MM.1S (cell line): ENCODE measurements at places on chromosomes 11 and 22.

DNA sequence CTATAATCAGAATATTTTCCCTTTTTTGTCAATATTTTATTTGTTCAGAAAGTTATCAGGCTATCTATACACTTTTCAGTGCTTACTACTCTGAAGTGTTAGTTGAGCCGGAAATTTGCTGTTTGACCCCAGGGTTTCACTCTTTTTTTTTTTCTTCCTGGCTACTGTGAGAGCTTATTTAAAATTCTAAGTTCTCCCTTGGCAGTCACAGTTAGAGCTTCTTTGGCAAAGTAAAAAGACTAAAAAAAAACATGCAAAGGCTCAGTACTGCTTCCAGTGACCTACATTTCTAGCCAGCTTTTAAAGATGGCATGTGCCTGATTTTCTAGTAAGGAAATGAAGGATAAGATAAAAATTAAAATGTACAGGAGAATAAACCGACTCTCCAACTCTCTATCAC is 48.4 kb downstream of the ELP4 start:
- H3K36me3 ChIP-seq, result no peaks in the 10 kb centered on the region
- no peaks in the 10 kb centered on the region for H3K27me3 ChIP-seq
- H3K4me1 ChIP-seq, result no peaks in the 10 kb centered on the region
- H3K4me3 ChIP-seq, result no peak overlapping the region
- DNase-seq, result no peak

DNA sequence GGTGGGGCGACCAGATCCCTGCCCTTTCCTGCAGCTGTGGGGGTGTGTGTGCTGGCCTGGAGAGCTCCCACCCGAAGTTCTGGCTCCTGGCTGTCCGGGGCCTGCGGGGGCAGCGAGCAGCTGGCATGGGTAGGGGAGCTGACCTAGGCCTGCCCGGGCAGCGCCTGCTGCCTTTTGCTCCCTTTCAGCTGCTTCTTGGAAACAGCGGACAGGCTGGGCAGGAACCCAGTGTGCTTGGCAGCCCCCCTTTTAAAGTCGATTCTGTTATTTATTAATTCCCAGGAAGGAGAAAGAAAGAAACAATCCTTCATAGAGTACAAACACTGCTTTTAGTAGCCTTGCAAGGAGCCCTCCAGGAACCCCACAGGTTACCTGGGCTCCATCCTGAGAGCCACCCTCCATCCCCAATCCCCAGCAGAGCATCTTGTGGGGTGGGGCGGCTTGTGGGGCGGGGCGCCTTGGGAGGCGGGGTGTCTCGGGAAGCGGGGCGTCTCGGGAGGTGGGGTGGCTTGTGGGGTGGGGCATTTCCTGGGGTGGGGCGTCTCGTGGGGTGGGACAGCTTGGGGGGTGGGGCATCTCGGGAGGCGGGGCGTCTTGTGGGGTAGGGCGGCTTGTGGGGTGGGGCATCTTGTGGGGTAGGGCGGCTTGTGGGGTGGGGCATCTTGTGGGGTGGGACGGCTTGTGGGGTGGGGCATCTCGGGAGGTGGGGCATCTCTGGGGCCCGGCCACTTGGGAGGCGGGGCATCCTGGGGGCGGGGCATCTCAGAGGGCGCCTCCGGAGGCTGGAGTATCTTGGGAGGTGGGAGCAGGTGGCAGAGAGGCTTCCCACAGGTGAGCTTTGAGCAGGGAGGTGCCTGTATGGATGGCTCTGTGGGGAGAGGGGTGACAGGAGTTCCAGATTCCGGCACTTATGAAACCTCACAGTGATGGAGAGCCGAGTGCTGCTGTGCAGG is 7.0 kb downstream of the CD81 start:
- H3K4me3 ChIP-seq, result no peak overlapping the region; the same call in 1 of the 2 replicates
- no peak overlapping the region for H3K27ac ChIP-seq
- no peak for DNase-seq
- H3K4me1 ChIP-seq, result peaks cover 25% of the 10 kb centered on the region
- H3K27me3 ChIP-seq, result peaks cover 42% of the 10 kb centered on the region

DNA sequence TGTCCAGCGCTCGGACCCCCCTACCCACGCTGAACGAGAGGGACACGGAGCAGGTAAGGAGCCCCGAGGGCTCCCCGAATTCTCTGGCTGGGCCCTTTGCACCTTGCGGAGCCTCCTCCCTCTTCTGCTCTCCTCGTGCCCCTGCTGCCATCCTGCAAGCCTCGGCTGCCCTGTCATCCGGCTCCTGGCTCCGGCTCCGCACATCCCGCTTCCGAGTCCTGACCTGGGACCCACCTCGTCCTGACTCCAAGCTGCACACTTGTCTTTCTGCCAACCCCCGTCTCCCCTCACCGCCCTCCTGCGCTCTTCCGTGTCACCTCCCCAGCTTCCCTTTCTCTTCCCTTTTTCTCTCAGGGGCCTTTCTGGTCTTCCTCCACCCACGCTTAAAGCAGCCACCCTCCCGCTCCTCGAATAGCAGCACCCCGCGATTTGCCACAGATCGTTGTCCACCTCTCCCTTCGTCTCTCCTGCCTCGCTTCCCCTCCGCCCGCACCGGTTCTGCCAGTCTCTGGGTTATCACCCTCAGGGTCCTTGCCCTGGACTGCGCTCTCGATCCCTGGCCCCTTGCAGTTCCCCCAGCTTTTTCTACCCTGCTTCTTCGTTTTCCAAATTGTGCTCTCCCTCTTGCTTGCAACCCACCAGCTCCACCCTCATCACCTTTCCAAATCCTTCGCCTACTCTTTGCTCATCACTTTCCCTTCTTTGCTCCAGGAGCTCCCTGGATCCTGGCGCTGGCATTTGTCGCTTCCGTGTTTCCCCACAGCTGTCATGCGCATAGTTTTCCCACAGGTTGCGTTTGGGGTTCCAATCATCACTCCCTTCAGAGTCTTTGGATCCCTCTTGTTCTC is 822 bp downstream of the MARK2 start:
- DNase-seq, result no peak
- H3K4me3 ChIP-seq, result peak overlapping the region; percentile 92

- no peaks in the 10 kb centered on the region for H3K4me1 ChIP-seq
- no peak for DNase-seq
- no peak overlapping the region for H3K27ac ChIP-seq
- H3K4me3 ChIP-seq, result no peak overlapping the region
- no peaks in the 10 kb centered on the region for H3K36me3 ChIP-seq
Measured at GRCh38 chr11:69312453-69313404, 18.8 kb downstream of the MYEOV start.

GRCh38 chr11:97965849-97966646 is 1054.7 kb upstream of the CNTN5 start:
- no peak overlapping the region for H3K27ac ChIP-seq
- H3K4me3 ChIP-seq, result no peak overlapping the region
- no peak for DNase-seq
- no peaks in the 10 kb centered on the region for H3K36me3 ChIP-seq

DNA sequence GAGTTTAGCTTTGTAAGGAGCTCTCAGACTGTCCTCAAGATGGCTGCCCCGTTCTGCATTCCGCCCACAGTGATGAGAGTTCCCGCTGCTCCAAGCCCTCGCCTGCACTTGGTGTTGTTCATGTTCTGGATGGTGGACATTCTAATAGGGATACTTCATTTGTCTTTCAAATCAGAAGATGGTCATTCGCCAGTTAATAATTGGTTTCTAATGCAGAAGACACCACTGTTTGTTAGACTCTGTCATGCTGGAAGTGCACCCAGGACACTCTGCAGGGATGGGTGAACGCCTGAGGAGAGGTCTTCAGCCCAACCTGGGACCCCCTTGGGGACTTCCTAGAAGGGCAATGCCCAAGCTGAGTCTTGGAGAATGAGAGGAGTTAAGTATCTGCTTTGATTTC is 836.4 kb downstream of the TBC1D22A start:
- DNase-seq, result no peak
- no peak overlapping the region for H3K4me3 ChIP-seq
- H3K27ac ChIP-seq, result no peak overlapping the region
- no peaks in the 10 kb centered on the region for H3K36me3 ChIP-seq
- H3K4me1 ChIP-seq, result no peaks in the 10 kb centered on the region

- H3K27me3 ChIP-seq, result no peaks in the 10 kb centered on the region
- H3K27ac ChIP-seq, result peak overlapping the region; percentile 72
- no peak for DNase-seq
Measured at GRCh38 chr11:62770778-62771143, 435 bp upstream of the TAF6L start.

DNA sequence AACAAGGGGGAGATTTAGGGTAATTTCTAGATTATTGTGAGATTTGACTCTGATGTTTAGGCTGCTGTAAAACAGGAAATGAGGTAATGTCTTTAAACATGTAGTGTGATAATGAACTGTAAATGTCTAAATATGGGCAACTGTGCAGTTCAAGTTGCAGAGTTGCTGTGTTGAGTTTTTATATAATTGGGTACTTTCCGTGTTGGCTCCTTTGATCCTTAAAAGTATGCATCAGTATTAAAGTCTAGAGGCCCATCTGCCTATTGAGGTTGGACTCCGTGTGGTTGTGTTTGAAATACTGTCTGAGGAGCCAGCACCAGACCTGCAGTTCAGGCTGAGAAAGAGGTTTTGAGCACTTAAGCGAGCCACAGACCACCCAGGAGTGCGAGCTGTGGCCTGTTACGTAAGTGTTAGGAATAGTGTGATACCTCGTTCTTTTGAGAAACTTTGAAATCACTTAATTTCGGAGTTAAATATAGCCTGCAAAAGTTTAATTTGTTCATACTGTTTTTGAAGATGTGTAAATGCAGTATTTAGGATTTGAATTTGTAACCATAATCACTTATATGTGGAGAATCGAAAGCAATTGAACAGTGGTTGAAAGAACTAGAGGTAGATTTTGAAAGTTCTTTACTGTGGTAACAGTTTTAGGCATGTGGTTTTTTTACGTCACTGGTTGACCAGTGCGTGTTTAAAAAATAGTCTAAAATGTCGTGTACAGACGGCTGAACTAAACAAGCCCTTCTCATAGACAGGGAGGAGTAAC is 9.0 kb downstream of the FAM118A start:
- H3K4me1 ChIP-seq, result peaks cover 6% of the 10 kb centered on the region; the same call in 1 of the 2 replicates
- no peak overlapping the region for H3K4me3 ChIP-seq
- DNase-seq, result no peak
- H3K27ac ChIP-seq, result peak overlapping the region; percentile 62; the same call in 1 of the 2 replicates

DNA sequence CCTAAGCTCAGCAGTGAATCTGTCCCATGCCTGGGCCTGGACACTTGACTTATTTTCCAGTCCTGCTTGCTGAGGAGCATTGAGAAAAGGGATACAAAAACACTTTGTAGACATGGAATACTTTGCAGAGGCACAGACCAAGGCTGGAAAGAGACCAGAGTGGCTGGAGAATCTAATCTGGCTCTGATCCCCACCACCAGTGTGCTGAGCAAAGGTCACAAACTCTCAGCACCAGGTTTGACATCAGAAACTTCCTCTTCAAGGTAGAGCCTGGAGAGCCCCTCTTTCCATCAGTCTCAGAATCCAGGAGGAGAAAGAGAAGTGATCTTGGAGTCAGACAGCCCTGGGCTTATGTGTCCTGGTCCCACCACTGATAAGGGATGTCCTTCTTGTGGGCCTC is 53.5 kb downstream of the ISX start:
- no peak overlapping the region for H3K4me3 ChIP-seq
- no peaks in the 10 kb centered on the region for H3K36me3 ChIP-seq
- H3K4me1 ChIP-seq, result peaks cover 16% of the 10 kb centered on the region

DNA sequence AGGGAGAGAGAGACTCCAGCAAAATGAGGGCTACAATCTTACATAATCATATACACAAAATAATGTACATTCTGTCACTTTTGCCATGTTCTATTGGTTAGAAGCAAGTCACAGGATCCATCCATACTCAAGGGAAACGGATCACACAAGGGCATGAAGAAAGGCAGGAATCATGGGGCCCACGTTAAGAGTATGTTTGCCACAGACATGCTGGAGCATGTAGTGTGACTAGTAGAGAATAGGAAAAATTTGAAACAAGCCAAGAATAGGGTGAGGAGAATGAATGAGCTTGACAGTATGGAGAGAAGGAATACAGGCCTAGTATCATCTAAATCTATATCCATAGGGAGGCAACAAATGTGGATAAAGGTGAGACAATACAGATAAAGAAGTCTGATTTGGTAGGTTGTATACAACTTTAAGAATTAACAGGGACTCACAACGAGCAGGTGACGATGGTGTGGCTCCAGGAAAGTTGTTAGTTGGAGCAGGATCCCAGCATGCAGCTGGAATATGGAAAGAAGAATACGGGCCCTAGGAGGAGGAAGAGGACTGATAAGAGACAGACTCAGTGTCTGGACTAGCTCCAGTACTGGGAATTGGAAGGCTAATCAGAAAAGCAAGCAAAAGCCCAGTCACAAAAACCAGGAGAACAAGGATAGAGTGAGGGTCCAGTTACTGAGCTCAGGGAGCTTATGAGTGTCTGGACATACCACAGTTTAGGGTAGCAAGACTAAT is 301.7 kb upstream of the PITPNB start:
- no peaks in the 10 kb centered on the region for H3K27me3 ChIP-seq
- no peaks in the 10 kb centered on the region for H3K36me3 ChIP-seq
- no peaks in the 10 kb centered on the region for H3K4me1 ChIP-seq
- H3K4me3 ChIP-seq, result no peak overlapping the region
- DNase-seq, result no peak

DNA sequence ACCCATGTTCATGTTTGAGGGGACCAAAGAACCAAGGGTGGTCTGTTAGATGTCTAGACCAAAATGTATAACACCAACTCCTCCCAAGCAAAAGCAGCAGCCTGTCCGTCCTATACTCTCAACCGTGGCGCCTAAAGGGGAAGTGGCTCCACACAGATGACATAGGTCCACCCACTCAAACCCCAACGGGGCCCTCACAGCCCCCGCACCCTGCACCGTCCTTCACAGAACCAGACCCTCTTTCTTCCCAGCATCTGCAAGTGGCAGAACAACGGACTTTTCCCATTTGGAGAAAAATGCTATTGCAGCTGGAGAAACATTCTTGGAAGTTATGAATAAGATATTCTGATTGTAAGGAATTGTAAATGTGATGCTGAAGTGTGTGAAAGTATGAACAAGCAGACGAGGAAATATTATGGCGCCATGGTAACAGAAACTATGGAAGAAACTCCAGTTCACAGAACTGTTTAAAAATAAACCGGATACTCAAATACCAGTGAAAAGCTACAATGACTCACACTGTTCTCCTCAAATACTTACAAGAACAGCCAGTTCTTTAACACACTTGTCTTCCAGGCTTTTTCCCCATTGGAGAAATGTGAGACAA is 76.5 kb upstream of the ARFGAP3 start:
- no peaks in the 10 kb centered on the region for H3K36me3 ChIP-seq
- no peak for DNase-seq
- H3K27me3 ChIP-seq, result no peaks in the 10 kb centered on the region
- H3K4me1 ChIP-seq, result peaks cover 14% of the 10 kb centered on the region
- no peak overlapping the region for H3K4me3 ChIP-seq

- H3K4me1 ChIP-seq, result no peaks in the 10 kb centered on the region
- no peak overlapping the region for H3K27ac ChIP-seq
- DNase-seq, result no peak
- H3K27me3 ChIP-seq, result no peaks in the 10 kb centered on the region
- H3K4me3 ChIP-seq, result no peak overlapping the region
- H3K36me3 ChIP-seq, result no peaks in the 10 kb centered on the region
Measured at GRCh38 chr11:17883946-17884345, 128.9 kb downstream of the SERGEF start.

- no peak overlapping the region for H3K27ac ChIP-seq
- no peak for DNase-seq
- no peak overlapping the region for H3K4me3 ChIP-seq
- no peaks in the 10 kb centered on the region for H3K36me3 ChIP-seq
Measured at GRCh38 chr11:10955616-10956015, 97.8 kb upstream of the ZBED5 start.

GRCh38 chr11:130070846-130071200 is 1.1 kb downstream of the APLP2 start:
- peaks cover 14% of the 10 kb centered on the region for H3K4me1 ChIP-seq
- no peak overlapping the region for H3K27ac ChIP-seq
- H3K27me3 ChIP-seq, result no peaks in the 10 kb centered on the region

- DNase-seq, result no peak
- H3K4me1 ChIP-seq, result peaks cover 5% of the 10 kb centered on the region
- no peak overlapping the region for H3K27ac ChIP-seq
- H3K4me3 ChIP-seq, result no peak overlapping the region
Measured at GRCh38 chr11:66906061-66906733, 49.3 kb downstream of the LRFN4 start.
